SJCRH30 (cell line): ENCODE measurements at places on chromosomes 1 and 21. TPM values are rescaled to one million over a fixed set of nuclear protein-coding genes. Genes with fewer than 3 reads are reported as not detected.

GRCh38 chr21:33643658-33644311 is 1.5 kb downstream of the ITSN1 start:
- peak; percentile 23 for DNase-seq

DNA sequence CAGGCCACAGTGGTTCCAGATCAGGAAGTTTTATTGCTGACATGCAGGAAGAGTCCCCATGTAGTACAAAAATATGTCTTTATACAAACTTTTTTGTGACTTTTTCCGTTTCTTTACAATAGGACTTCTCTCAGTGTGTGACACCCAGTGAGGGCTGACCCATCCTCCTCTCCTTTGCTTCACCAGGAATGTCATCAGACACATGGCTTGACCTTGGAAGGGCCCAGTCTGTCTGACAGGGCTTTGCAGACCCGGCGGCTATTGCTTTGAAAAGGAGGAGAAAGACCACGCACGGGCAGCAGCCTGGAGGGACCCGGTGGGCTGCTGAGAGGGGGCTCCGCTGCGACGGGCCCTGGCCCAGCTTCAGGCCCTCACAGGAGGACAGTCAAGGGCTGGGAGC is 16.2 kb upstream of the EVA1B start:
- no peak for DNase-seq

GRCh38 chr1:187078321-187078720 is 249.6 kb downstream of the PLA2G4A start:
- DNase-seq, result no peak

DNA sequence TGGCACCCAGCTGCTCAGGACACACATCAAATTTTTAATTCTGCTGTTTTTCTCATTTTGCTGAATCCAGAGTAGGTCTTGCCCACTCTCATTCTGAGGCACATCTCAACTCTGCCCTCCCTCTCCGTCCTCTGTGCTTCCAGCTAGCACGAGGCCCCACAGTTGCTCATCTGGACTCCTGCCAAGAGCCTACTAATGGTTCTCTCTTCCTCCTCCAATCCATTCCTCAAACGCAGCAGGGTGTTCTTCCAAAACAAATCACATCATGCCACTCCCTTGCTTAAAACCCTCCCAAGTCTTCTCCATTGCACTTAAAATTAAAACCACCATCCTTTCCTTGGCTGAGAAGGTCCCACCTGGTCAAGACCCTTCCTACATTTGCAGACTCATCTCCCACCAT is 49.8 kb upstream of the SCAF4 start:
- DNase-seq, result peak; percentile 89

The COL11A1 gene
- 0.35 TPM in 1 of 2 replicates, not detected in the other for total RNA-seq
